ENCODE measurements at places on chromosomes 12 and 14.
A peak's percentile ranks its signal among the peaks of the same experiment; 100 is the strongest.

DNA sequence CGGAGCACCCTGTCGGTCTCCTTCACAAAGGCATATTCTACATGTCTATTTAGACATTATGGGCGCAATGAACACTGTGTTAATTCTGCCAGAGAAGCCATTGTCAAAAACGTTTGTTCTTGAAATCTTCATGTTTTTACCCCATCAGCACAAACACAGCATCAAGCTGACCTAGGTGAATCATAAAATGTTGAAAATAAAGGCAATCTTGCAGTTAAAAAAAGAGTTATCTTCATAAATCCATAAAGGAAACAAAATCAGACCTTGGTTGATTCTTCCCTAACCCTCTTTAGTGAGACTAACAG lies 154.9 kb downstream of the DIO2 start:
- DNase-seq, result no peak

DNA sequence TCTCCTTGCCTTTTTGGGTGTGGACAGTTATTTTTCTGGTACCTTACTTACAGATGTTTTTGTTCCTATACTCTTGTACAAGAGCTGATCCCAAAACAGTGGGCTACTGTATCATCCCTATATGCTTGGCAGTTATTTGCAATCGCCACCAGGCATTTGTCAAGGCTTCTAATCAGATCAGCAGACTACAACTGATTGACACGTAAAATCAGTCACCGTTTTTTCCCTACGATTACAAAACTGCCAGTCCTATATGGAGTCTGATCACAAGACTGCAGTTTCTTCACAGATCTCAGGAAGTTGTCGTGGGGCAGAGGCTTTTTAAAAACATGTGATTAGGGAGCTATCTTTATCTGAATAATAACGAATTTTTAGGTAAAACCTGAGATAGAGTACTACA lies 1.3 kb downstream of the LYSET start:
- DNase-seq, result peak; percentile 70

DNA sequence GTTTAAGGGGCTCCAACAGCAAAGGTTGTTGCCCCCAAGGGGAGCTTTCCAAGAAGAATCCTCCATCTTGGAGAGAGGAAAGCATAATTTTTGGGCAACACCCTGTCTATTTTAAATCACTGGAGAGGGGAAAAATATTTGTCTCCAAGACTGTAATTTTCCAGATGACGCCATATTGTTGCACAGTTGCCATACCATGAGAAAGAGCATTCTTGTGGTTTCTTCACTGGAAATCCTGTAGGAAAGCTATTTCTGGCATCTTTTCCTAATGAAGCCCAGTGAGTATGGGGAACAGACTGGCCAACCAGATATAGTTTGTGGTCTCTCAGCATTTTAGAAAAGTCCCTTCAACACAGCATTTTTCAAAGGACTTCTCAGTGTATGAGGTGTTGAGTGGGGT lies 88.1 kb upstream of the MANSC4 start:
- DNase-seq, result no peak

GRCh38 chr12:100794441-100795173 lies at the start of gene ANO4:
TSS of gene ANO4 (plus strand) at chr12:100794776. CDS start at chr12:100901786, 107,010 bp downstream.
- no peak for DNase-seq

DNA sequence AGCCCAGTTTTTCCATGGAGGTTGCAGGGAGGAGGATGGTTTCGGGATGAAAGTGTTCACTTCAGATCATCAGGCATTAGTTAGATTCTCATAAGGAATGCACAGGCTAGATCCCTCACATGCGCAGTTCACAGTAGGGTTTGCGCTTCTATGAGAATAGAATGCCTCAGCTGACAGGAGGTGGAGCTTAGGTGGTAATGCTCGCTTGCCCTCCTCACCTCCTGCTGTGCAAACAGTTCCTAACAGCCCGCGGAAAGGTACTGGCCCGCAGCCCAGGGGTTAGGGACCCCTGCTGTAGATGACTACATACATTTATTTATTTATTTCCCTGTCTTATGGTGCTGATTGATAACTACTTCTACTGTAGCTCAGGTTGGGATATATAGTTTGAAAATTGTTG lies 93.2 kb downstream of the FBXO33 start:
- DNase-seq, result no peak

GRCh38 chr12:19572920-19573558 lies 133.7 kb downstream of the AEBP2 start:
- DNase-seq, result peak; percentile 48

- DNase-seq, result peak; percentile 14
Observed at GRCh38 chr12:90253136-90253535, 544.5 kb upstream of the ATP2B1 start.

- DNase-seq, result no peak
Observed at GRCh38 chr12:109535863-109536250, 37.4 kb downstream of the MMAB start.

DNA sequence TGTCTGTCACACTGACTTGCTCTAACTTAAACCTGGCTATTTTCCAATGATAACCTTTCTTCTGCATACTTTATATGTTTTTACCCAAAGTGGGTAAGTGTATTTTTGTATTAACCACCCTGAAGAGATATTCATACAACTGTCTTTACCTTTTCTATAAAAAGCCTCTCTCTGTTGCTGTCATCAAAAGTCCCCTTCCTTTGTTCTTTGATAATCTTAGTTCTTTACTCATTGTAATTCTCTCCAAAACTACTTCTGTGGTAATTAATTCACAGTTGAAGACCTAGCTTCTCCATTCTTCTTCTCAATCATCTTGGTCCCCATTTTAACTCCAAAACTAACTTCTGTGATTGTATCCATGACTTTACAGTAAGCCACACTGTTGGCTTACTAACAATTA lies 479.7 kb upstream of the MGAT4C start:
- no peak for DNase-seq

DNA sequence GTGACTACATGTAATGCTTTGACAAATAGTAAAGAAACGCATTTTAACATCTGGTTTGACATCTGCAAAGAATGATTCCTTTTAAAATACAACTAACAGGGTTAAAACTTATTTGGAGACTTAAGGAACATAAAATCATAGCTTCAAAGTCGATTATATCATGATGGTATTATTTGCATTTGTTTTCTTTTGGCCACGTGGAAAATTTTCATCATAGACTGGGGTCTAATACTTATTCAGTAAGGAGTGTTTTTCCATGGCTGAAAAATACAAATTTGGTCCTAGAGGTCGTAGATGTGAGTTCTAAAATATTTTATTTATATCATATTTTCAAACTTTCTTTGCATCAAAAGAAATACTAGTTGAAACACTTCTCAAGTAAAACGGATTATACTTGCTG lies 31.5 kb upstream of the LMNTD1 start:
- DNase-seq, result no peak

- DNase-seq, result peak; percentile 4
Observed at GRCh38 chr12:54725233-54725843, 77.2 kb upstream of the DCD start.

DNA sequence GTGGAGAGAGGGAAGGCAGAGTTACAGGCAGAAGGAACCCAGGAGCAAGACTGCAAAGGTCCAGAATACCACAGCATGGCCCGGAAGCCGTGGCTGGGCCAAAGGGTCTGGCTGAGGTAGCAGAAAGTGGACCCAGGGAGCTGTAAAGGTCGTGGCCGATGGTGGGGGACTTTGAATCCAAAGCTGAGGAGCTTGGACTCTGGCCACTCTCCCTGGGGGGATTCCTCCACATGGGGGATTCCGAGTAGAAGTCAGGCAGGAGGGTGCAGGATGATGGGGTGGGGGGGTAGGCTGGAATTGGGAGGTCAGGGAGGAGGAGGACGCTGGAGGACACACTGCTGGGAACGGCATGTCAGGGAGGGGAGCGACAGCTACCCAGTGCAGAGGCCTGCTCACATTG lies 125.2 kb downstream of the GCH1 start:
- DNase-seq, result no peak

DNA sequence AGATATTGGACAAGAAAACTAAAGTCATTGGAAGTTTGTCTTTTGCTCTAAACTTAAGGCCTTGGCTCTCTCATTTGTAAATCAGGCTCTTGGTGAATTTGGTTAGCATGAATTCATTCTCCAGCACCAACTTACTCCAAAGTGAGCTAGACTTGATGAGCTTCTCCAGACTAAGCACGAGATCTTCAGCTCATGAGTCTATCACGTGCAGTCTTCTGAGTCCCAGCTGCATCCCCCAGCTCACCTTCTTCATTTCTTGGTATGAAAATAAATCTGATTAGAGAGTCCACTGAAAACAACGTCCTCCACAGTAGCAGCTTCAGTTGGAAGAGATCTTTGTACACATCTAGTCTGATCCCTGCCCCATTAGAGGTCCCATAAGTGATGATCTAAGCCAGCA lies 52.5 kb upstream of the DDX11 start:
- no peak for DNase-seq

DNA sequence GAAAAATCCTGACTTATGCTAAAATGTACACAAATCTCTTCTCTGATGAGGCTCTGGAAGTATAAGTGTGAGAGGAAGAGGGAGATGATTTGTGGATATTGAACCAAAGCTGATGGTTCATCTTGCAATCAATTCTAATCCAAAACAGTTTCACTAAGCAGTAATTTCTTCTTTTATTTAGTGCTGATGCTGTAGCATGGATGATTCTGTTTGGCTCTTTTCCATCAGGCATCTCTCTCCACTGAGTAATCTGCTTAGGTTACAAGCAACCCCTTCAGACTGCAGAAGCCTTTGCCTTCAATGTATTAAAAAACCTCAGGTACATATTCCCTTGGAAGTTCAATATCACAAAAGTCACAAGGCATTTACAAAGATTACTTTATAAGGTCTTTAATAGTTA lies 159.1 kb upstream of the CCDC198 start:
- no peak for DNase-seq

DNA sequence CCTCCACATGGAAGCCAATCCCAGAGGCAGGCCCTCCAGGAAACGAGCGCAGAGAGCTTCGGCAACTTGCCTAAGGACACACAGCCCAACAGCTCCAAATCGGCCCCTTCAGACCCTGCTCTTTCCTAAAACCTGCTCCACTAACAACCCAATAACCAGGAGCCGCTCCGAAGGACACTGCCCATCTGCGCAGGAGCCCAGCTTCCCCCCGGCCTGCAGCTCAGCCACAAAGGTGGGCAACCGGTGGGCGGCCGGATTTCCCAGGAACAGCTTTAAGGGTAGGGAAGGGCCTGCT lies 13.6 kb downstream of the RAB35 start:
- no peak for DNase-seq

- DNase-seq, result no peak
Observed at GRCh38 chr14:99524804-99525698, 43.8 kb downstream of the CCNK start.

DNA sequence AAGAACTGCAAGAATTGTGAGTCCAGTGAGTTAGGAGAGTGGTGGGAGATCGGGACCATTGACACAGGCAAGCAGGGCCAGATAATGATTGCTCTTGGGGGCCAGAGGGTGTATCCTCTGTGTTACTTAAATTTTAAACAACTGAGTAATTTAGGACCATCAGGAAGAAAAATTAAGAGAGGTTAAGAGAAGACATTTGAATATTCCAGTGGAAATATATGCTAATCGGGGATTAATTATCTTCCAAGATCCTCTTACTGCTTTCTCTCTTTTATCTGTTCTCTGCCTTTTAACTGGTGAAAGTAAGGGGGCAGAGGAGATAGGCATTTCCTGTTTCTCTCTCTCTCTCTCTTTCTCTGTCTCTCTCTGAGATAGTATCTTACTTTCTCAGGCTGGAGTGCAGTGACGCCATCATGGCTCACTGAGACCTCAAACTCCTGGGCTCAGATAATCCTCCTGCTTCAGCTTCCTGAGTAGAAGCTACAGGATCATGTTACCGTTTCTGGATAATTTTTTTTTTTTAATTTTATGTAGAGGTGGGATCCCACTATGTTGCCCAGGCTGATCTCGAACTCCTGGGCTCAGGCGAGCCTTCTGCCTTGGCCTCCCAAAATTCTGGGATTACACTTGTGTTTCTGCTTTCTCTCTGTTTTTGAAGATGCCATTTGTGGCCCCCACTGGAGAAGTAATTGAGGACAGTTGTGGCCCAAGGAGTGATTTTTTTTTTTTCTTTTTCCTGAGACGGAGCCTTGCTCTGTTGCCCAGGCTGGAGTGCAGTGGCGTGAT lies 85.1 kb downstream of the DIP2B start:
- DNase-seq, result no peak

DNA sequence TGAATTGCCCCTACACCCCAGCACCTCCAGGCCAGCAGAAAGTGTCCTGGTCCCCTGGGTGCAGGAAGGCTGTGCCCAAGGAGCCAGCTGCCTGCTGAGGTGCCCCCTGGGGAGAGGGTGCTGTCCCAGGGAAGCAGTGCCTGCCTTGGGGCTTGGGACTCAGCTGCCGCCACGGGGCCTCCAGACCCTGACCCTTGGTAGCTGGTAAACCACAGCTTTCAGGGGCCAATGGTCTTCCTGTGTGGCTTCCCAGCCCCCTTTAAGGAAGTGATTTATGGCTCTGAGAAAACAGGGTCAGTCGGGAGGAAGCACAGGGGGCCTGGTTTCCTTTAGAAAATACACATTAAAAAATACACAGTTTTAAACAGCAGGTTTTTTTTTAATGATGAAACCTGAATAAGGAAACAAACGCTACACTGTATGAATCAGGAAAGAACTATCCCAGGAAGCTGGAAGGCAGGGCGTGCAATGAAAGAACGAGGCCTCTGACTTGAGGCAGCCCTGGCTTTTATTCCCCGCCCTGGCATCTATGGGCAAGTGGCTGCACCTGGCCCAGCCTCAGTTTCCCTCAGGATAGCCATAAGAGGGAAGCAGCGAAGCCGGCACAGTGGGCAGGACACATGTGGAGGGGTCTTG lies 40.6 kb upstream of the EML1 start:
- no peak for DNase-seq

DNA sequence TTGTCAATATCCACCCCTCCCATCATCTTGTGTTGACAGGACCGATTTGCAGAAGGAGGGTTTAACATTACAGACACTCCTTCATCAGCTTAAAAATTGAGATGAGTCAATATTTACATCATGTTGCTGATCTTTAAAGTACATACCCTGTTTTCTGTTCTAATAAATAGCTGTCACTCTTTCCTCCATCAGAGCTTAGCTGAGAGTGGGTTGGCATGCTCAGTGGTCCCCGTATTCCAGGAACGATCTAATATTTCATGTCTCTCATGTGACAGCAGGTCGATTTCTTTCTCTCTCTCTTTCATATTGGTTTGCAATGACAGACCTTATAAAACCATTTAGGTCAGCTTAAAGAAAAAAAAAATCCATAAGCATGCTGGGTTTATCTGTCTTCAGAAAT lies 950.6 kb downstream of the GALC start:
- no peak for DNase-seq

- DNase-seq, result no peak
Observed at GRCh38 chr12:23781118-23781517, 168.4 kb downstream of the SOX5 start.

Measured in AML-193 (cell line).